ENCODE measurements at places on chromosomes 6 and 20. TPM values are rescaled to one million over a fixed set of nuclear protein-coding genes. Genes with fewer than 3 reads are reported as not detected.
A peak's percentile ranks its signal among the peaks of the same experiment; 100 is the strongest.

Gene VIP
- total RNA-seq: 17.1 TPM

Gene ECHDC1
- 50.5 TPM for total RNA-seq

Gene SLC35F1
- 6.8 TPM for total RNA-seq

Gene SPTLC3
- total RNA-seq: 4.7 TPM

Gene EMILIN3
- 0.83 TPM for total RNA-seq

Gene SLC17A9
- total RNA-seq: 2.5 TPM

Gene BPIFB4
- not detected for total RNA-seq

DNA sequence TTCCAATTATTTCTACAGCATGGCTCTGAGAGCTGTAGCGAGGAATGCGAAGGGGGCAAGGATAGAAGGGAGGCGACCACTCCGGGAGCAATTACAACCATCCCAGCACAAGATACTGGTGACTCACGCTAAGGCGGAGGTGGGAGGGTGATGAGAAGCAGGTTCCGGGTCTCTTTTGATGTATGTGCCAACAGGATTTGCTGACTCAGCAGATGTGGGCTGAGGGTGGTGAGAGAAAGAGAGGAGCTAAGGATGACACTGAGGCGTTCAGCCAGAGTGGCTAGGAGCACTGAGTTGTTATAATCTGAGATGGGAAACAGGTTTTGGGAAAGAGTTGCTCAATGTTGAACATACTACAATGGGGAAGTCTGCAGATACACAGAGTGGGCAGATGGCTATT is 9.3 kb upstream of the TXNDC5 start:
- no peaks in the 10 kb centered on the region for H3K36me3 ChIP-seq
- H3K27me3 ChIP-seq: peaks cover 5% of the 10 kb centered on the region
- no peaks in the 10 kb centered on the region for H3K4me1 ChIP-seq
- no peak for DNase-seq

GRCh38 chr20:61886721-61887595 is 178.7 kb downstream of the TAF4 start:
- no peak overlapping the region for H3K4me3 ChIP-seq
- no peaks in the 10 kb centered on the region for H3K4me1 ChIP-seq
- no peak overlapping the region for H3K27ac ChIP-seq
- H3K36me3 ChIP-seq: no peaks in the 10 kb centered on the region

GRCh38 chr6:71349976-71350615 is 61.5 kb downstream of the OGFRL1 start:
- H3K27ac ChIP-seq: peak overlapping the region; percentile 67
- no peaks in the 10 kb centered on the region for H3K27me3 ChIP-seq
- no peak overlapping the region for H3K4me3 ChIP-seq
- H3K4me1 ChIP-seq: peaks cover 23% of the 10 kb centered on the region
- H3K36me3 ChIP-seq: no peaks in the 10 kb centered on the region

DNA sequence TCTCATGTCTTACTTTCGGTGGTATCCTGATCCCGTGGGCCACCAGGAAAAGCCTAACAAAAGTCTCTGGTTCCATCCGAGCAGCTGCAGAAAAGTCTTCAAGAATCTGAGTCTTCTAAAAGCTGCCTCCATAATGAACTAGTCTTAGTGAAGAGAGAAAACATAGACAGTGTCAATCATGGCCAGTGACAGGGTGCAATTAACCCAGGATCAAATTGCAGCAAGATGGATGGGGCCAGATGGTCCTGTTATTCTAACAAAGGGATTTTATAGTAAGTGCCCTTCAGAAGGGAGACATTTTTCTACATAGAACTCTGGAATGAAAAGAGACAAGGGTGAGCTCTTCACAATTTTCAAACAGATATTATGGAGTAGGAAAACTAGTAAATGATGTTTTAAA is 281.6 kb upstream of the ZFP64 start:
- no peak overlapping the region for H3K4me3 ChIP-seq
- no peaks in the 10 kb centered on the region for H3K4me1 ChIP-seq

DNA sequence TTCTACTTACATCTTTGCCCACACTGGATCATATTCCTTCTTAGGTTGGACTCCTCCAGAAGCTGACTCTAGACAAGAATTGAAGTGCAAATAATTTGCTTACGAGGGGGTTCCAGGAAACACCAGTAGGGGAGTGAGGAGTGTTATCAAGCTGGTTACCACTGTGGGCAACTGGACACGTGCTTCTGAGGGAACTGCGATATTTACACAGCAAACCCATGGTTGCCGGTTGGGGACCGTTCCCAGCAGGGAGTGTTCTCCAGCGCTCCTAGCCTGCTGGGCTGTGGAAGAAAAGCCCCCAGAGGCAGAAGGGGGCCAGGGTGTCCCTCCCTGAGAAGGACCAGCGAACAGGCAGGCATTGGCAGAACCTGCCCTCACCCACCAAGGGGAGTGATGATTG is 21.7 kb downstream of the MDFI start:
- no peak for DNase-seq
- no peak overlapping the region for H3K4me3 ChIP-seq
- H3K4me1 ChIP-seq: no peaks in the 10 kb centered on the region
- H3K36me3 ChIP-seq: no peaks in the 10 kb centered on the region
- H3K27ac ChIP-seq: no peak overlapping the region

GRCh38 chr6:80769106-80769505 is 662.6 kb downstream of the BCKDHB start:
- no peaks in the 10 kb centered on the region for H3K36me3 ChIP-seq
- H3K4me1 ChIP-seq: no peaks in the 10 kb centered on the region
- DNase-seq: no peak
- no peak overlapping the region for H3K4me3 ChIP-seq
- no peaks in the 10 kb centered on the region for H3K27me3 ChIP-seq

DNA sequence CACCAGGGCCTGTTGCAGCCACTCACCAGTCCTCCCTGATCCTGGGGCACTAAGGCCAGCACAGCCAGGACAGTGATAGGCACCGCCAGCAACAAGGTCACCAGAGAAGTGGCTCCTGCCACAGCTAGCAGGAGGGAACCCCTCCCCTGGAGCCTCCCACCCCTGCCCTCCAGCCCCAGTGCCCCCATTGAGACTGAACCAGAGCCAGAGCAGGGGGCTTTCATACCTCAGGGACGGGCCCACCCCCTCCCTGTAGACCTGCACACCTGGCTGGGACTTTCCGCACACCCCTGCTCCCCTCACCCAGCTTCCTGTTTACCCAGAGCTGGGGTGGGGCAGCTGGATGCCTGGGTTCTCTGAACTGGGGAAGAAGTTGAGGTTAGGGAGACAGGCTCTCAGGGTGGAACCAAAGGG is at the start of gene LTB:
LTB (minus strand) TSS at position 195 of the 414 bp plus-strand sequence; CDS start at position 188, 7 bp downstream.
- no peaks in the 10 kb centered on the region for H3K36me3 ChIP-seq
- DNase-seq: no peak
- H3K27ac ChIP-seq: peak within 1 kb of the TSS; percentile 81

DNA sequence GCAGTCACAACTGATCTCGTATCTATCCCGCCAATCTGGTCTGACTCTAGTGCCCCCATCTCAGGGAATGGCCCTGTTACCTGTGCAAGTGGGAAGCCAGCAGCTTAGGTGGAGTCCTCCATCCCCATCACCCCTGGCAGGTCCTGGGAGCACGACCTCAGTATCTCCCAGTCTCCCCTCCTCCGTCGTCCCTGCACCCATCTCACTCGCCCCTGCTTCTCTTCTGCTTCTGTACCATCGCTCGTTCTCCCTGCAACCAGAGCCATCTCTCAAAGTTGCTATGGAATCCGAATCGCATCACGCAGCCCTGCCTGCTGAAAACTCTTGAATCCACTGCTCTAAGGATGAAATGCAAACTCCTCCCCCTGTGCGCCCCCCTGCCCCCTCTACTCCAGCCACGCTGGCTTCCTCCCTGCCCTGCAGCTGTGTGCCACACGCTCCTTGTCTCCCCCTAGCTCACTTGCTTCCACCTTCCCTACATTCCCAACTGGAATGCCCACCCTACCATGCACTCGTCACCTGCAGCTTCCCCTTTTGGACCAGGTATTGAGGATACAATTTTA is 64.0 kb upstream of the PTGIS start:
- no peaks in the 10 kb centered on the region for H3K27me3 ChIP-seq
- H3K27ac ChIP-seq: peak overlapping the region; percentile 41
- no peak overlapping the region for H3K4me3 ChIP-seq
- peaks cover 35% of the 10 kb centered on the region for H3K36me3 ChIP-seq

DNA sequence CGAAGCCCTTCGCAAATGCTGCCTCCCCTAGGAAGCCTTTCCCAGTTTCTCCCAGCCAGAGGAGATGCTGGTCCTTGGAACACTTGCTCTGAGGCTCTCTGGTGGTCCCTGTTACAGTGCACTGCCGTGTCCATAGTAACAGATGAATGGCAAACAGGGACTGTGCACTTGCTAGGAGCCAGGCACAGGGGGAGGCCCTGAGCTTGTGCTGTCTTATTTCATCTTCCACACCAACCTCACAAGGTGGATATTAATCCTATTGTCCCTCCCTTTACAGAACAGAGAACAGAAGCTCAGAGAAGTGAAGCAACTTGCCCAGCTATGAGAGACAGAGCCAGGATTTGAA is 19.0 kb downstream of the SRC start:
- no peaks in the 10 kb centered on the region for H3K4me1 ChIP-seq
- no peak overlapping the region for H3K4me3 ChIP-seq
- DNase-seq: no peak
- H3K27ac ChIP-seq: no peak overlapping the region
- H3K36me3 ChIP-seq: peaks cover 25% of the 10 kb centered on the region

GRCh38 chr6:13004601-13005000 is 288.0 kb downstream of the PHACTR1 start:
- H3K27me3 ChIP-seq: no peaks in the 10 kb centered on the region
- no peak for DNase-seq
- no peaks in the 10 kb centered on the region for H3K4me1 ChIP-seq
- no peak overlapping the region for H3K4me3 ChIP-seq
- H3K36me3 ChIP-seq: no peaks in the 10 kb centered on the region
- no peak overlapping the region for H3K27ac ChIP-seq

DNA sequence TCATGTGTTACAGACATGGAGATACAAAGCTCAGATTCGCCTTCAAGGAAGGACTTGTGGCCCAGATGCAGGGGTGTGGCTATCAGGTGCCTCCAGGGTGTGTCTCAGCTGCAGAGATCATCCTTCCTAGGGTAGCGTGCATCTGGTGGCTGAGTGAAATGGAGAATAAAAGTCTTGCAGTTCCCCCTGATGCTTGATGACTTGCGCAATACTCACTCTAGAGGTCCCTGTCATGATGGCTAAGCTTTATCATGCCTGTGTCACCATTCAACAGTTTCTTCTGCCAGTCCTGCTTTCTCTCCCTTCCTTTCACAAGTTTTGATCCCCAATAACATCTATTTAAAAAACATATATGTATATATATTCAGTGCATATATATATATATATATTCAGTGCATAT is 228.1 kb downstream of the PAX1 start:
- H3K4me1 ChIP-seq: no peaks in the 10 kb centered on the region
- no peak overlapping the region for H3K4me3 ChIP-seq
- H3K36me3 ChIP-seq: no peaks in the 10 kb centered on the region
- no peak overlapping the region for H3K27ac ChIP-seq

DNA sequence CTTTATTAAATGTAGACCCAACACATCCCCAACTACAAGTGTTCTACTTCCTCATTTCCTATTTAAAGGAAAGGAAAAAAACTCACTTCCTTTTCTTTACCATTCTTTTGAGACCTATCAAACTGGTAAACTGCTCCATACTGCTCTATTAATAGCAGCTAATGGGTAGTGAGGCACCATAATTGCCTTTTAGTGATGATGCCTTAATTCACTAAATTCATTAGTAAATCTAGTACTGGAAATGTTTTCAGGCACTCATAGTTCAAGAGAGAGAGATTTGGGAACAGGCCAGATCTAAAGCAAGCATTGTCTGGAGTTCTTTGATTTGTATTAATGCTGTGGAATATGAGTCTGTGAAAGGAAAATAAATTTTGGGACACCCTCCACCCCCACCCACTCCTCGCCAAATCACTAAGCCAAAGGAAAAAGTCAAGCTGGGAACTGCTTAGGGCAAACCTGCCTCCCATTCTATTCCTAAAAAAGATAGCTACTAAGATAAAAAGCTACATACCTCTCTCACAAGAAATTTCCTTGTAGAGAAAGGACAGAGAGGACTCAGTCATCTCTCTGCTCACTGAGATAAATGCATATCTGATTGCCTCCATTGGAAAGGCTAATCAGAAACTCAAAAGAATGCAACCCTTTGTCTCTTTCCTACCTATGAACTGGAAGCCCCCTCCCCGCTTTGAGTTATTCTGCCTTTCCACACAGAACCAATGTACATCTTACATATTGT is 13.6 kb upstream of the IBTK start:
- no peaks in the 10 kb centered on the region for H3K27me3 ChIP-seq
- no peak overlapping the region for H3K4me3 ChIP-seq
- no peaks in the 10 kb centered on the region for H3K36me3 ChIP-seq
- no peak for DNase-seq
- H3K27ac ChIP-seq: peak overlapping the region; percentile 31
- H3K4me1 ChIP-seq: peaks cover 24% of the 10 kb centered on the region

GRCh38 chr6:158715330-158716311 is 65.8 kb downstream of the SYTL3 start:
- no peaks in the 10 kb centered on the region for H3K27me3 ChIP-seq
- H3K4me3 ChIP-seq: no peak overlapping the region
- H3K4me1 ChIP-seq: no peaks in the 10 kb centered on the region
- no peak for DNase-seq

GRCh38 chr20:56554869-56555268 is 21.8 kb downstream of the FAM209B start:
- H3K4me1 ChIP-seq: peaks cover 9% of the 10 kb centered on the region
- H3K27ac ChIP-seq: no peak overlapping the region
- no peaks in the 10 kb centered on the region for H3K36me3 ChIP-seq
- no peaks in the 10 kb centered on the region for H3K27me3 ChIP-seq
- no peak overlapping the region for H3K4me3 ChIP-seq

- peaks cover 10% of the 10 kb centered on the region for H3K4me1 ChIP-seq
- no peak overlapping the region for H3K27ac ChIP-seq
- H3K4me3 ChIP-seq: no peak overlapping the region
- no peak for DNase-seq
Measured at GRCh38 chr6:135212935-135213334, 31.8 kb downstream of the MYB start.

- H3K36me3 ChIP-seq: no peaks in the 10 kb centered on the region
- peak overlapping the region; percentile 92 for H3K27ac ChIP-seq
- H3K27me3 ChIP-seq: no peaks in the 10 kb centered on the region
- peak; percentile 98 for DNase-seq
- peak overlapping the region; percentile 58 for H3K4me3 ChIP-seq
- peaks cover 92% of the 10 kb centered on the region for H3K4me1 ChIP-seq
Measured at GRCh38 chr6:31822036-31822821, 5.3 kb upstream of the HSPA1B start.

DNA sequence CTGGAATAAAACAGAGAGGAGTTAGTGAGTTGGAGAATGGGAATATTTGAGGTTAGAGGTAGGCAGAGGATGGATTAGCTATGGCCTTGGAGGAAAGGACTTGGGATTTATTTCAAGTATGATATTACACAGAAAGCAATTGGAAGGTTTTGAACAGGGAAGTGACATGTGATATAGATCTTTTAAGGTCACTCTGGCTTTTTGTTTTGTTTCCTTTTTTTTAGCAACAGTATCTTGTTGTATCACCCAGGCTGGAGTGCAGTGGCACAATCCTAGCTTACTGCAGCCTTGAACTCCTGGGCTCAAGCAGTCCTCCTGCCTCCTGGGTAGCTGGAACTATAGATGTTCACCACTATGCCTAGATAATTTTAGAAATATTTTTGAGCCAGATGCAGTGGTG is 190.3 kb downstream of the UTRN start:
- no peaks in the 10 kb centered on the region for H3K27me3 ChIP-seq
- DNase-seq: no peak
- H3K36me3 ChIP-seq: peaks cover 24% of the 10 kb centered on the region
- peaks cover 12% of the 10 kb centered on the region for H3K4me1 ChIP-seq
- no peak overlapping the region for H3K27ac ChIP-seq

GRCh38 chr6:167572841-167573271 is 248.0 kb downstream of the TTLL2 start:
- peak overlapping the region; percentile 73 for H3K27ac ChIP-seq
- no peaks in the 10 kb centered on the region for H3K36me3 ChIP-seq
- peak overlapping the region; percentile 22 for H3K4me3 ChIP-seq
- H3K27me3 ChIP-seq: no peaks in the 10 kb centered on the region
- peak; percentile 91 for DNase-seq
- H3K4me1 ChIP-seq: peaks cover 26% of the 10 kb centered on the region
